ENCODE measurements at places on chromosomes 3 and 15.
A peak's percentile ranks its signal among the peaks of the same experiment; 100 is the strongest.

GRCh38 chr3:184636741-184637316 is 75.0 kb downstream of the MAGEF1 start:
- DNase-seq = peak; percentile 85

DNA sequence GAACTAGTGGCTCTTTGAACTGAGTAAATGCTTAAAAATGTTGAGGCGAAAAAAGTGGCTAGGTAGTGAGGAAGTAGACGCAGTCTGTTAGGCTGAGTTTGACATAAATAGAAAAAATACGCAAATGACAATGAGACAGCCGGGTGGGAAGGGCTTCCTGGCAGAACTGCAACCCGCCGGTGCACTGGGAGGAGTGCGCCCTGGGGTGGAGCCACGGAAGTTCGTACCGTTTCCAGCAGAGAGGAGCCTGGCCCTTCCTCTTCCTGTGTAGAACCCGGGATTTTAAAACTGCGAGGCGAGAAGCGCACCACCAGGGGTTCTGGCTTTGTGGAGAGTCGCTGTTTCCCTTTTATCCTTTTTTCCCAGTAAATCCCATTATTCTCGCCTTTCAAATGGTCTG is 602.6 kb downstream of the PYDC2 start:
- no peak for DNase-seq

DNA sequence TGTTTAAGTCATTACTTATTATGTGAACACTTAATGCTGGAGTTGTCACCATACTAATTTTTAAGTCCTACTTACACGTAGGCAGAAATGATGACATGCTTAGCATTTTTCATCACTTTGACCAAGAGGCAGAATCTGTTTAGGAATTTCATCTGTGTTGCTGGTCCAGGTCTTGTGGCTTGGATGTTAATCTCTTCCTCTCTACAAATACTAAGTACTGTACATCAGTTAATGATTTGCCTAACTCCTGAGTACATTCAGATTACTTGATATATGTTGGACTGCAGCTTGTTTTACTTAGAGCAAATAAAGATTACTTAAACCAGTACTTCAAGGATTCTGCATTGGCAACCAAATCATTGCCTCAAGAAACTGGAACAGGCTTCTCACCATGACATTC is 8.6 kb downstream of the SNRK start:
- DNase-seq = no peak

GRCh38 chr3:183275418-183275817 is 22.4 kb downstream of the B3GNT5 start:
- DNase-seq = peak; percentile 69

DNA sequence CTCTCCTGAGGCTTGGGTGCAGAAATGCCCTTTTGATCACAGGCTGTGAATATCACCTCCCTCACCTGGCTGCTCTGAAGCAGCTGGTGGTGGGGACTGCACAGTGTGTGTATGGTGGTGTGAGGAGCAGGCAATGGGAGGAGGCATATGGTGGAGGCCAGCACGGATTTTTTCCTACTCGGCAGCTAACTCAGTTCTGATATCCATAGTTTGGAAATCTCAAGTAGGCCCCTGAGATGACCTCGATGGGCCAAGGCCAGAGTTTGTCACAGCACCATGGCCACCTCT is 21.3 kb upstream of the CXCR6 start:
- DNase-seq = no peak

GRCh38 chr15:42345504-42345903 is 13.8 kb upstream of the CAPN3 start:
- no peak for DNase-seq

GRCh38 chr15:27454281-27455075 is 483.5 kb downstream of the GABRG3 start:
- DNase-seq = no peak

DNA sequence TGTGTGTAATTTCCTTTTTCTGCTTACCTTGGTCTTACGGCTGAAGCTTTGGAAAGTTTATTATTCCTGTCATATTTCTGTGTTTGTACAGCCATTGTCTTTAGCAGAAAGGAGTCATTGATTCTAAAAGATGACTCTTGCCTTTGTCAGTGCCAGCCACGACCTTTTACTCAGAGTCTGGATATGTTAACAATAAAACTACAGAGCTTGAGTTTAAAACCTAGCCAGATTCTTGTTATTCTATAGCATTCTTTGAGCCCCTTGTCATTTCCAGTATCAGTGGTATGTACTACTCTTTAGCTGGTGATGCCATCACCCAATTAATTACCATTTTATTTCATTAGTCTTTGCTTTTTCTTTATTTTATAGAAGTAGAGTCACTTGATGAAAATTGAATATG is 142.4 kb downstream of the TCF12 start:
- DNase-seq = no peak

- no peak for DNase-seq
These were observed 5.5 kb downstream of the BMF start for GRCh38 chr15:40102897-40103858.

DNA sequence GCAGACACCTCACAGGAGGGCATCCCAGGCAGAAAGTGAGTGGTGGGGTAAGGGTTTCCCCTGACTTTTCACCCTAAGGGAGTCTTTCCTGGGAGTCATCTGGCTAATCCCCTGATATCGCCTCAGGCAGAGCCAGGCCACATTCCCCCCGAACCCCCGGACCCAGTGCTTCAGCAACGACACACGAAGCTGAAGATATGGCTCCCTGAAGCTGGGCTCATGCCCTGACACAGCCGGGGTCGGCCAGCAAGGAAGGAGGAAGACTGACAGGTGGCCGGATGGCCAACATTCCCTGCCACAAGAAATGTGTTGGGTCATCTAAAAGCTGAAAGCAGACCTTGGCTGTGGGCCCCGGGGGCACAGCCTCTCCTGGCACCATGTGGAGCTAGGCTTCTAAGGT is 14.4 kb downstream of the CHST13 start:
- no peak for DNase-seq

DNA sequence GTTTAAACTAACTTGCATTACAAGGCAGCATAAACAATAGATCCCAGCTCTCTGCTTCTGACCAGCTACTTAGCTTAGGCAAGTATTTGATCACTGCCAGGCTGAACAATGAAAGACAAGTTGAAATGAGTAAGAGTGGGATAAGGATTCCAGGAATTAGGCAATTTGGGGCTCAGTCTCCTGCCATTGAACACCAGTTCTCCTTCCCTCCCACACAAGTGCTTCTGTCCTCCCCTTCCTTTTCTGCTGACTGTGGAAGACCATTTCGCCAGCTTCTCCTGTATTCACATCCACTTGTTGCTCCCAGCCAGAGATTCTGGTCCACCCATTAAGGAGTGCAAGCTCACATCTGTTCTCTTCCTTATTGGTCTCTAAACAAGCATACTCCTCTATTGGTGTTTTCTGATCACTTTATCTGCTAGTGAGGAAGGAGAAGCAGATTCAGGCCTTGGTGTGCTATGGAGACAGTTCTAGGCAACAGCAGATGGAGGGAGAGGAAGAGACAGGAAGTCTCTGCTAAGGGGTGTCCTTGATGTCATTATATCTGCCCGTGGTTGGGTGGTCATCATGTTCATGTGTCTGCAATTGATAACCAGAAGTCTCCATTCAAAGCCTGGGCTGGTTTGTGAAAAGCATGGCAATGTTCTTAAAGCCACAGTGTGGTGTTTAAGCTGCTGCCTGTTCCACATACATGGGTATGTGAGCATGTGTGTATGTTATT is 121.5 kb downstream of the PLCL2 start:
- no peak for DNase-seq

- DNase-seq = no peak
These were observed 118.5 kb upstream of the ABHD17C start for GRCh38 chr15:80576519-80577090.

GRCh38 chr15:99328106-99329072 is 77.1 kb downstream of the LRRC28 start:
- DNase-seq = no peak

DNA sequence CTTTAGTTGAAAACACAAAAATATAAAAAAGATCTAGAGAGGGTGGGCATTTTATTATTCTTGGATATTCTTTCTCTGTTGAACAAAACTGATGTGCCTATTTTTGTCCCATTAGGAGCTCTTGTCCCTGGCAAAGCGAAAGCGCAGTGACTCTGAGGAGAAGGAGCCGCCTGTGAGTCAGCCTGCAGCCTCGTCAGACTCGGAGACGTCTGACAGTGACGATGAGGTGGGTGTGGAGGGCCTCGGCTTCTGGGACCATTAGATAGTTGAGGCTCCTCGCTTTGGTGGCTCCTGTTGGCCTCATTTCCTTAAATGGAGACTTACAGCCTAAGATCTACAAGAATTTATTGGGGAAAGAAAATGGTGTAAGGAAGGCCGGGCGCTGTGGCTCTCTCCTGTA is 21.3 kb downstream of the RTF1 start:
- DNase-seq = no peak

Data from NB4 (cell line).